Activated naive CD4-positive, alpha-beta T cell treated with anti-CD3 and anti-CD28 coated beads, Interleukin-2, amount 50 U/mL, for 16 hours (primary cell): ENCODE measurements at places on chromosomes 3 and 15.

DNA sequence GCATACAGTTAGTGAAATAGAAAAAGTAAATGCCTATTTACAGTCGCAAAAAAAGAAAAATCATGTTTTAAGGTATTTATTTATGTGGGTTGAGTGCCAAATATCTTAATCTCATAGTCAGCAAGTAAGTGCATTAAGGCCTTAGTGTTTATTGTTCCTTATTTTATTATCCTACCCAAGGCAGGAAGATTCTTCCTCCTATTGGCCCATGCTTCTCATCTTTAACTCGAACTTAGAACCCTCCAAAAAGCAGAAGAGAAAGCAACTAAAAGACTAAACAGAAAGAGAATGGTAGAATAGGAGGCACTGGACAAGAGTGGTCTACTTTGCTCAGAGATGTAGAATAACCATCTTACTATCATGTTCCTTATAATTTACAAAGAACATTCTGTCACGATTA, 7.5 kb downstream of the RFX7 start:
- no peak for DNase-seq

DNA sequence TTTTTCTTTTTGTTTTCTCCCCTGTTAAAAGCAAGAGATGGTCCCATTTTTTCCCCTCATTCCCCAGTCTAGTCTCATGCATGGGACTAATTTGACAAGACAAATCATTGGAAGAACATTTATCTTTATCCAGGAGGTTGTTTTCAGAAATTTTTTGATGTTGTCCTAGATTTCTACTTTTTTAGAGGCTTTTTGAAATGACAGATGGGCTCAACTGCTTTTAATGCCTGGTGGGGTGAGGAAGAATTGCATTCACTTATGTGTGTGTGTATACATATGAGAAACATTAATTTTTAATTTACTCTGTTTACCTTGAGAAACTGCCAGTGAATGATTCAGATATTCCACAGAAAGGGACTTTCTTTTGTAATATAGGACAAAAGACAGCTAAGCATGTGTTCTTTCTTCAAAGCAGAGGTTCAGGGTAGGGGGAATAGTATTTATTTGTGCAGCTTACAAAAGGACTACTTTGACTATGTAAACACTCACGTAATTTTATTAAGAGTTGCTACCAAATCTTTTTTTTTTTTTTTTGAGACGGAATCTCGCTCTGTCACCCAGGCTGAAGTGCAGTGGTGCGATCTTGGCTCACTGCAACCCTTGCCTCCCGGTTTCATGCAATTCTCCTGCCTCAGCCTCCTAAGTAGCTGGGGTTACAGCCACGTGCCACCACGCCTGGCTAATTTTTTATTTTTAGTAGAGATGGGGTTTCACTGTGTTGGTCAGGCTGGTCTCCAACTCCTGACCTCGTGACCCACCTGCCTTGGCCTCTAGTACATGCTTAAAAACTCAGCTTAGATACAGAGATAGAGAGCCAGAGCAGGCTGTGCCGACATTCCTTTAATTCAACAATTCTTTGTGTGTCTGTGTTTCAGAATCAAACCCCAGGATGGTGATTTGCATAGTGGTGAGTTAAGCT, 130.1 kb upstream of the RARB start:
- DNase-seq: no peak

DNA sequence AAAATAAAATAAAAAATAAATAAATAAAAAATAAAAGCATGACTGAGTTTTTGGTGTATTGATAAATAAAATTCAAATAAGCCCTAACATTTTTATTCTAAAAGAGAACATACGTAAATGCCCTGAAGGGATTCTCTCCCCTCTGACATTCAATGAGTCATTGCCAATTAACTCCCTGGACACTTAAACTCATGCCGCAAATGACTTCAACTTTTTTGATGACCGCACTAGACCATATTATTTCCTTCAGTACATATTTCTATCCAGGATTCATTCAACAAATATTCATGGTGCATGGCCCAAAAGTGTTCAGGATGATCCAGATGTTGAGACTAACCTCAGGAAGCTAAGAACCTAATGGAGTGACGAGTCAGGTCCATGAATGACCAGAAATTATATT, 195.9 kb upstream of the LRRN1 start:
- DNase-seq: no peak

DNA sequence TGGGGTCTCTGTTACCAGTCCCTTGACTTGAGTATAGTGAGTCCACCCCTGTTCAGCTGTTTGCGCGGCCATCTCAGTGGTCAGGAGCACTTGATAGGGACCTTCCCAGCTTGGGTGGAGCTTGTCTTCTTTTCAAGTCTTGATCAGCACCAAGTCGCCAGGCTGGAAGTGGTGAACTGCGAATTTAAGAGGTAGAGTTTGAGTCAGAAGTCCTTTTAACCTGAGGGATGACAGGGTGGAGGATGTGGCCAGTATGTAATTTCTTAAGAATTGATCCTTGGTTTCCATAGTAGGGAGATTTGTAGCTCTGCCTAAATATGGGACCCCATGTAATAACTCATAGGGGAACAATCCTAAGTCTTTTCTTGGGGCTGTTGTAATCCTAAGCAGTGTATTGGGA, 86.3 kb upstream of the XCR1 start:
- DNase-seq: no peak

- no peak for DNase-seq
Observed at GRCh38 chr3:30162579-30162978, 443.8 kb upstream of the TGFBR2 start.

GRCh38 chr3:119025171-119025795, 9.4 kb downstream of the IGSF11 start:
- no peak for DNase-seq

DNA sequence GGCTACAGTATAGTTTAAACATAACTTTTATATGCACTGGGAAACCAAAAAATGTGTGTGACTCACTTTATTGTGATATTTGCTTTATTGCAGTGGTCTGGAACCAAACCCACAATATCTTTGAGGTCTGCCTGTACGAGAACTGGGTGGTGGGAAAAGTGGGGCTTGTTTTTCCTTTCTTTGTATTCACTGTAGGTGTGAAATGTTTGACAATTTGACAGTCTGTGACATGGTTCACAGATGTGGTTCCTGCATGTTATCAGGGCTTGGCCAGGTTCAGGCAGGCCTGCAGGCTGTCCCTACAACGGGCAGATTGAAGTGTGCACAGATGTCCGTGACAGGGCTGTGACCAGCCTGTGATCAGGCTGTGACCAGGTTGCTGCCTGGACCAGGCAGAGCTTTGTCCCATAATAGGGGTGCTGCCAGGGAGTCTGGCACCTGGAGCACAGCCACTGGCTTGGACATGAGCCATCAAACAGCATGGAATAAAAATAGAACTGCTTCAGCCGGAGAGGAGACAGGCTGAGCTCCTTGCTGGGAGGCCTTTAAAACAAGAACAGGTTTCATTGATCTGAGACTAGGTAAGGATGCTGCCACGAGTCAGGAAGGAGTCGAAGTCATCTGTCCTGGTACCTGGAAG, 61.0 kb downstream of the KLF13 start:
- DNase-seq: no peak

- DNase-seq: no peak
Observed at GRCh38 chr15:90580946-90581345, 51.2 kb downstream of the CRTC3 start.

- peak; percentile 28 for DNase-seq
Observed at GRCh38 chr3:18389108-18389733, 35.9 kb downstream of the SATB1 start.

GRCh38 chr3:29168696-29169095, 112.2 kb upstream of the RBMS3 start:
- DNase-seq: no peak
